ENCODE measurements at places on chromosomes 12 and 14. TPM values are rescaled to one million over a fixed set of nuclear protein-coding genes. Genes with fewer than 3 reads are reported as not detected.

CEP170B gene
- 9.0 TPM for total RNA-seq

PHETA1 gene
- 8.5 TPM for total RNA-seq

DNA sequence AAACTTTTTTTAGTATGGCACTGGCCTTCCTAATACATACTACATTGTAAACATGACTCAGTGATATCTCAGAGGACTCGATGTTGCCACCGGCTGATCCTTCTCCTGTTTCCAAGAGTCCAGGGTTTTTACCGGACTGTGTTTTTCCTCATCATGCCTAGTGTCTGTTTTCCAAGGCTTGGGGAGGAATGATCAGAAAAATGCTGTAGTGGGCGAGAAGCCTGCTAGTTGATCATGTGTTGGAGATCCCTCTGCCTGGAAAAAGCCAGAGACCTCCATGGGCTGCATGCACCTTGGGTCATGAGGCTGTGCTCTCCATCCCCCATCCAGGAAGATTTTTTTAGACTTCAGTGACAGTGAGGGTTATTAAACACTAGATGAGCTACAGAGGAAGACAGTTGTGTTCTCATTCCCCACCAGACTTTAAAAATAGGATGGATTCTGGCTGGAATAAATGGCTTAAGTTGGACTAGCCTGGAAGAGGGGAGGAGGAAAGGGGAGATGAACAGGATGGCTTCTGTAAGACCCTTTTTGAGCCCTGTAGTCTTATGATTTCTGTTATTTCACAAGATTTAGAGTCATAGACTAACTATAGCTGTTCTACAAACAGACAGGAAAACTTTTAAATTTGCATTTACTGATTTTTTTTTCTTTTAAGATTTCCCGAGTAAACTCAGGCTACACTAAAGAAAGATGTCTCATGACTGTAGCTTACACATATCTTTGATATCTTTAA is 145.7 kb downstream of the SAMD4A start:
- peak; percentile 58 for DNase-seq

DNA sequence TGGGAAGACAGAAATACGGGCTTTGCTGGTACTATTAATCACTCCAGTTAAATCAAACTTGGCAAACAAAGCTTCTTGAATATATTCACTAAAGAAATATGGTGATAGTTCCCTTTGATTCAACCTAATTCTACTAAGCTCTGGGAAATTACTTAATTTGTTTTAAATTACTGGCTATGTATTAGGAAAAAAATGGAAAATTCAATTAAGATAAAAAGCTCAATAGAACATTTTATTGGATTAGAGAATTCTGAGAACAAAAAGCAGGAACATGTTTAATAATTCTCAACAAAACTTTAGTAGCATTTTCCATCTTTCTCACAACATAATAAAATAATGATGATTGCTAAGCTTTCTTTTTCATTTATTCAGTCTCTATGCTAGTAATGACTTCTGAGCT is 30.2 kb downstream of the BDKRB1 start:
- no peak for DNase-seq

DNA sequence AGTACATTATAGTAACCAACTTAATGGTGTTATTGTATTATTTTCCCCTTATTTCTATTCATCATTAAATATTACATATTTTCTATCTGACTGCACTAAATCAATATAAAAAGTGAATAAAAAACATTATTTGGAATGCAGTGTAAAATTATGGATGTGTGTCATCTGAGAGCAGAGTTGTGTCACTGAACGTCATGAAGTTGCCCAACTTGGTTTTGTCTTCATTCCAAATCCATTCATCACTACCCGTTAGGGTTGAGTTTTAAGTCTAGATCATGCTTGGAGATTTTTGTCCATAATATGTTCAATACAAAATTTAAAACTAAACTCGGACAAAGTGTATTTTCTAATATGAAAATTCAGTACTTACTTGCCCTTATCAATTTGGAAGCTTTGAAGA is 16.1 kb downstream of the KLRF1 start:
- no peak for DNase-seq

DNA sequence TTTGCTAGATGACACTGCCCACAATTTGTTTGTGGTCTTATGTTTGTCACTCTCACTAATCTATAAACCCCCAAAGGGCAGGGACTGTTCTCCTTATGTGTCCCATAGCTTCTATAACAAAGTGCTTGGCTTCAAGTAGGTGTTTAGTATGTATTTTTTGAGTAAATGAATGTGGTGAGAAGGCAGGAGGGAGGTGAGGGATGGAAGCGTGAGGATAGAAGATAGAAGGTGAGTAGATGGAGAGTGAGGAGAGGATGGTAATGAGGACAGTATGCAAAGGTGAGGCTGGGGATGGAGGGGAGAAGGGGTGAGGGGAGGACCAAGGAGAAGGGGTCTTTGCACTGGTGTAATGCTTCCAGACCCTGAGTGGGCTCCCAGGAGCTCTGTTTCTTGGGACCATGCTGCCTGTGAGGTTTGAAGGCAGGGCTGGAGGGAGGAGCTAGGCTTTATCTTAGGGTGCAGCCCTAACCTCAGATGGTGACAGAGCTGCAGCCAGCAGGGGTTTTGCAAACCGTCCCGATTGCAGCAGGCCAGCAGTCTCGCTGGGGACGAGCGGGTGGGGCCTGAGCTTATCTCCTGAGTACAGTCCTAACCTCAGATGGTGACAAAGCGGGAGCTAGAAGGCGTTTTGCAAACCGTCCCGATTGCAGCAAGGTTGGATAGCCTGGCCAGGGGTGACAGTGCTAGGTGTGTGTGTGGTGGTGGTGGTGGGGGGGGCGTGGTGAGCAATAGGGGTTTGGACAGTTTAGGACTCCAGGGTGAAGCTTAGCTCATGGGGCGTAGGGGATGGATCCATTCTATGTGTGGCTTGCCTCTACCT is 6.5 kb downstream of the CEBPE start:
- no peak for DNase-seq

ST8SIA1 gene
- total RNA-seq: 0.17 TPM

CIROP gene
- not detected for total RNA-seq

DNA sequence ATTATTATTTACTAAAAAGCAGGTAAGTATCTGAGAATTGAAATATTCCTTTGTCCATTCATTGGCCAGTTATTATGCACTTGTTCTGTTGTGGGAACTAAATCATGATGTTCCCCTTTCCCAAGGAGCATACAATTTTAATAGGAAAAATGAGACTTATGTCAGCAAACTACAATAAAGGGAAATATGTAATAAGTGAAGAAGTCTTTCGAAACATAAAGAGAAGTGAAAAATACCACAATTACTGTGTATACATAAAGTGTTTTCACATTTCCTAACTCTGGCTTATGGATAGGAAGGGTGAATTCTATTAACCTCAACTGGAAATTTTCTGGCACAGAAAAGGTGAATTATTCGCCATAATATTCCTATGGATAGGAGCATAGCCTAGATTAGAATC is 78.4 kb upstream of the DNM1L start:
- no peak for DNase-seq

HELB gene
- total RNA-seq: 4.1 TPM

- DNase-seq: no peak
Measured at GRCh38 chr14:76806446-76806845, 6.2 kb downstream of the ANGEL1 start.

SLC2A14 gene
- not detected for total RNA-seq

SERPINA5 gene
- 0.33 TPM for total RNA-seq

DNA sequence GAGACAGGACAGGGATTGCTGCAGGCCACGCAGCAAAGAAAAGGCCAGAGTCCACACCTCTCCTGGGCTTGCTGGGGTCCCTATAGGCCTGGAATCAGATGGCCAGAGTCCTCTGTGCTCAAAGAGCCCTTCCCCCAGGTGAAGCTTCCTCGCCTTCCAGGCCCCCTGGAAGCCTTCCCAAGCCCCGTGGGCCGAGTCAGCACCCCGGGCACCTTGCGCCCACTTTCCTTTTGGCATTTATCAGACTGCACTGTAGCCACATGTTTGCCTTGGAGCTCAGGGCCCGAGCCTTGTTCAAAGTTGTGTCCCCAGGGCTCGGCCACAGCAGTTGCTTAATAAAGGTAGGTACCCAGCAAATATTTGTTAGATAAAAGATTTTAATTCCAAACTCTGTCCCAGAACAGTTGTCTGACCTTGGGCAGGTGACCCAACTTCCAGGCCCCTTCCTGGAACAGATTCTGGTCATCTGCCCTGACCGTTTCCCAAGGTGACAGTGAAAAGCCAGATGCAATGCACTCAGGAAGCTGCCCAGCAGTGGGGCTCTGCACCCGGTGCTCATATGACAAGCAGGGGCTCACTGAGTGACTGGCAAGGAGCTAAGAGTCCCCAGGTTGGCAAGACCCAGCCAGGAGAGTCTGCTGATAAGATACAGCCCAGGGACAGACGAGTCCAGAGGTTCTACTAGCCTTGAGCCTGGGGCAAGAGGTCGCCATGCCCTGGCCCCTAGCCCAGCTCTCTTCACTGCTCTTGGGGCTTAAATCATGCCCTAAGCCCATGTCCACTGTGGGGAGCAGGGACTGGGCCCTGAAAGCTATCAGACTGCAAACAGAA is 81.2 kb downstream of the PITPNM2 start:
- DNase-seq: no peak

- DNase-seq: no peak
Measured at GRCh38 chr12:14924541-14924940, 13.8 kb downstream of the ERP27 start.

KRT6C gene
- not detected for total RNA-seq

- DNase-seq: no peak
Measured at GRCh38 chr14:58899317-58899713, 261.6 kb downstream of the DACT1 start.

- DNase-seq: no peak
Measured at GRCh38 chr12:75568393-75568792, 57.0 kb upstream of the KRR1 start.

DNA sequence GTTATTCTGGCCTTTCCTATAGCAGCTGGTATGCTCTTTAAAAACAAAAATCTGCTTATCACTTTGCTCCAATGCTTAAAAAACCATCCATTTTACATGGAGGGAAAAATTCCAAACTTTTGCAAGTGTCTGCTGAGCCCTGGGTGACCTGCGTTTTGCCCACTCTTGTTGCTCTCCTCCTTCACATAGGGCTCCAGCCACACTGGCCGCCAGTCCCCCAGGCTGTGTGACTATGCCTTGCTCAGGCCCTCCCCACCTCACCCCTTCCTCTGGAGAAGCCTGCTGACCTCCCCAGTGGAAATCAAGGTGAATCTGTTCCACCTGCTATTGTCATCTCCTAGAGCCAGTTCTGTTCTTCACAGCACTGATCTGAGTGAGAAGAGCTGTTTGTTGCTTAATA is 126.9 kb downstream of the SLC25A47 start:
- no peak for DNase-seq

DAD1 gene
- 270 TPM for total RNA-seq

- no peak for DNase-seq
Measured at GRCh38 chr12:76880519-76881023, 1.8 kb upstream of the CSRP2 start.

CFAP54 gene
- total RNA-seq: 13.1 TPM

- DNase-seq: peak; percentile 39
Measured at GRCh38 chr14:103724116-103724515, 8.5 kb downstream of the ZFYVE21 start.

- DNase-seq: no peak
Measured at GRCh38 chr12:40158592-40159111, 52.8 kb upstream of the SLC2A13 start.

DNA sequence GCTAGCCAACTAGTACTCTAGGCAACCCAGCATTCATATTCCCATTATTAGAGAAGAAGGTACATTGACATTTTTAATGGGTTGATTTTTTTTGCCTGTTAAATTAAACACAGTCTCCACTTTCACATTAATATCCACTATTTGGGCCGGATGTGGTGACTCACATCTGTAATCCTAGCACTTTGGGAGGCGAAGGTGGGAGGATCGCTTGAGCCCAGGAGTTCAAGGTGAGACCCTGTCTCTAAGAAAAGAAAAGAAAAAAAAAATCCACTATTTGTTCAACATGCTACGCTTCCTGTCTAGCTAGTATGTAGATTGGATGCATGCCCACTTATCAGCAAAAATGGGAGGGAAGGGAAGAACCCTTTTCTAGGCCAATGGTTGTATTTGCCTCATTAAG is 7.1 kb upstream of the CRADD start:
- no peak for DNase-seq

DNA sequence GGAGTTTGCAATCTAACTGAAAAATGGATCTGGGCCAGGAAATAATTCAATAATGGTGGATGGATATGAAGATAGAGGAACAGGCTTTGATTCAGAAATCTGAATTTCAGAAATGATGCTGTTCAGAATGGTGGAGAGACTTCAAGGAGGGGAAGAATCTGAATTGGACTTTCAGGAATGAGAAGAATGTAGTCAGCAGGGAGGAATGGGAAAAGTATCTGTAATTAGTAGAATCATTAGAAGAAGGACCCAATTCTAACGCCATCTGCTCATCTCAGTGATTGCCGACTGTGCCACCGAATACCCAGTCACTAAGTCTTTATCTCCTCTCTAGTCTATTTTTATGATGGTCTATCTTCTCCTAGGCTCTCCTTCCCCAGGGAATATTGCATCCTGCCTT is 363.2 kb downstream of the GALC start:
- DNase-seq: no peak

SOX5 gene
- total RNA-seq: 0.33 TPM

GRCh38 chr12:7042842-7043241 is 17.7 kb upstream of the C1S start:
- DNase-seq: peak; percentile 59

- DNase-seq: no peak
Measured at GRCh38 chr12:93128332-93128707, 199.2 kb upstream of the EEA1 start.

DNA sequence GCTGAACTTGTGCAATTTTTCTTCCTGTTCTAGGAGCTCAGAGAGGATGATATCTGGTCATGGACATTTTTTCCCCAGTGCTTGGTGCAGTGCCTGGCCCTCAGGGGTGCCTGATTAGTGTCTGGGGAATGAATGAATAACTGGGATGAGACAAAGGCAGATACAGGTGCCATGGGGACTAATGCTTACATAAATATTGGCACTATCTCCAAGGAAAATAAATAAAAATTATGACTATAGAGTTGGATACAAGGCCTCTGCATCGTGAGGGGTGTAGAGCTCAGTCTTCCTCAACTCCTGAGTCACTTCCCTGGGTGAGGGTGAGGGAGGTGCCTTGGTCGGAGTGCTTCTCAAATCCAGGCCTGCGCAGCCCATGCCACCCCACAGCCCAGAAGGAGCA is 188.6 kb downstream of the KCNA5 start:
- DNase-seq: no peak

DNA sequence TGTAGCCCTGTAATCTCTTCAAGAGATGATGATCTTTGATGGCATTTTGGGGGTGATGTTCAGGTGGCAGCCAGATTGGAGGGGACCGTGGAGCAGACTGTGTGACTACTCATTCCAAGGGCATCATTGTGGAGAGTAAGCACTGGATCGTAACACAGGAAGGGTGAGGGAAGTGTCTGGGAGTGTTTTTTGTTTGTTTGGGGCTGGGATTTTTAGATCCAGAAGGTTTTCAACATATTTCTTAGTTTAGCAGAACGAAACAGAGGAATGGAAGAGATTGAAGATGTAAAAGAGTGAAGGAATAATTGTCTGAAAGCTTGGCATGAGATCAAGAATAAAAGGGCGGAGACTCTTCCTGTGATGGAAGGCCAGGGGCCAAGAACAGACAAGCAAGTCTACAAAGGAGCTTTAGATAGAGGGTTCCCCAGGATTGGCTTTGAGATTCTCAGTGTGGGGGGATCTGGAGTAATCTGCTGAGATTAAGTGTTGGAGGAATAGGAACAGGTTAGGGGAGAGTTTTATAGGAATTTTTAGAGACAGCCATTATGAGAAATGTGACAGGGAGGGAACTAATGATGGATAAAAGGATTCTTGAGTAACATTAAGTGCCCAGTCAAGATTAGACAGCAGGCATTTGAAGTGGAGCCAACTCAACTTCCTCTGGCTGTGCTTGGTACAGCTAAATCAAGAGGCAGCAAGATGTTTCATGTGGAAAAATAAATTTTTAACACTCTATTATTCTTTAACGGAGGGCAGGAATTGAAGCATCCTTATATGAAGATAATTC is 79.7 kb upstream of the REP15 start:
- DNase-seq: no peak
